Activated CD4-positive, alpha-beta T cell treated with anti-CD3 and anti-CD28 coated beads for 4 hours (primary cell): ENCODE measurements at places on chromosomes 3 and 15.

GRCh38 chr15:48493763-48494225 lies 151.7 kb downstream of the FBN1 start:
- DNase-seq = no peak

DNA sequence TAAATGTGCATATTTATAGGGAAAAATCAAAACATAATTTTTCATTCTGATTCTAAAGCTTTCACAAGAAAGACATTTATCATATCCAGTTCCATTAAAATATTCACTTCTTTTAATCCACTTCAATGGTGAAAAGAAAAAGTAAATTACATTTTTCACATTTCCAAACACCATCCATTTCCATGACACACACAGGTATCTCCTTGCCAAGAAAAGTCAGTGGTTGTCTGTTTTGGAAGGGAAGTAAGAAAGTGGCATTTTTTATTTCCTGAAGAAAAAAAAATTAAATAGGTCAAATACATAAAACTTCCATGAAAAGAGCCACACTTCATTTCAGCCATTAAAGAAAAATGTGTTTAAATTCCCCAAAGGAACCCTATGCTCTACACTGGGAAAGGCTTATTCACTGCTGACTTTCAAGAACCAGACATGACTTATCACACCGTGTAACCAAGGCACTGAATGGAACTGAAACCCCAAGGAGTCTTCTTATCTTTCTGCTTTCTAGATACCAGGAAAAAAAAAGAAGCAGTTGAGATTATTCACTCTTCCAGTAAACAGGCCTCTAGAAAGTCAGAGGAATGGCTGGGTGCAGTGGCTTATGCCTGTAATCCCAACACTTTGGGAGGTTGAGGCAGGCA lies 44.5 kb downstream of the OSBPL10 start:
- DNase-seq = no peak

- DNase-seq = no peak
These were observed 66.7 kb downstream of the ITGA11 start for GRCh38 chr15:68365140-68365745.

DNA sequence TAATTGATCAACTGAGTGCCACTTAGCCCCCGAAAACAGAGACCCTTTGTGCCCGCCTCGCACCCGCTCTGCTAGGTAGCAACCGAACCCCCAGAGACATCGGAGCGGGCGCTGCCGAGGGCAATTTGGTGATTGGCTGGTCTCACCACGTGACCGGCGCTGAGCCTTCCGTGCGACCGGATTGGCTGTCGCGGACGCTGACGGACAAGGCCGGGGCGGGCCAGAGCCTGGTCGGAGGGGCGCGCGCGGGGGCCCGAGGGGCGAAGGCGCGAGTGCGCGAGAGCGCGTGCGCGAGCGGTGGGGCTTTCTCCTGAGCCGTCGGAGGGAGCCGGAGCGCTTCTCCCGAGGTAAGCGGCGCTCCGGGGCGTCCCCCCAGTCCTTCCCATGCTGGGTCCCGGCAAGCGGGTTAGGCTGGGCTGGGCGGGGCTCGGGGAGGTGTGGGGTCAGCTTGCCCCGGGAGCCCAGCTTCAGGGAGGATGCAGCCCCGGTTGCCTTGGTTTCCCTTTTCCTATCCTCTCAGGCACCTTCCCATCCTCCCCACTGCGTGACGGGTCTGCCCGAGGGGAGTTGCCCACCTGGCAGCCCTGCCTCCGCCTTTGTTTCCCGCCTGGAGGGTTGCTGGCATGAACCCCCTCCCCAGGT lies at the start of gene TMEM108:
TSS of gene TMEM108 (plus strand) at position 303 of the 642 bp plus-strand sequence.
- no peak for DNase-seq

- no peak for DNase-seq
These were observed 15.1 kb upstream of the BAHD1 start for GRCh38 chr15:40425681-40426080.

- no peak for DNase-seq
These were observed 5.2 kb upstream of the TCF12 start for GRCh38 chr15:56913241-56913640.

- no peak for DNase-seq
These were observed 368.1 kb downstream of the ZPLD1 start for GRCh38 chr3:102802819-102803420.

- no peak for DNase-seq
These were observed 546.3 kb downstream of the ROBO2 start for GRCh38 chr3:77586216-77586615.

GRCh38 chr15:34799149-34800101 lies 4.1 kb upstream of the ACTC1 start:
- no peak for DNase-seq

GRCh38 chr3:184727357-184728009 lies 15.6 kb upstream of the MAGEF1 start:
- DNase-seq = peak; percentile 20

GRCh38 chr15:74053941-74054529 lies 28.3 kb downstream of the GOLGA6A start:
- DNase-seq = peak; percentile 62

GRCh38 chr3:82586414-82586813 lies 825.0 kb upstream of the GBE1 start:
- DNase-seq = no peak

GRCh38 chr3:181718369-181718768 lies 6.6 kb downstream of the SOX2 start:
- DNase-seq = no peak

- DNase-seq = peak; percentile 21
These were observed 61.7 kb downstream of the FMN1 start for GRCh38 chr15:33132722-33133345.

DNA sequence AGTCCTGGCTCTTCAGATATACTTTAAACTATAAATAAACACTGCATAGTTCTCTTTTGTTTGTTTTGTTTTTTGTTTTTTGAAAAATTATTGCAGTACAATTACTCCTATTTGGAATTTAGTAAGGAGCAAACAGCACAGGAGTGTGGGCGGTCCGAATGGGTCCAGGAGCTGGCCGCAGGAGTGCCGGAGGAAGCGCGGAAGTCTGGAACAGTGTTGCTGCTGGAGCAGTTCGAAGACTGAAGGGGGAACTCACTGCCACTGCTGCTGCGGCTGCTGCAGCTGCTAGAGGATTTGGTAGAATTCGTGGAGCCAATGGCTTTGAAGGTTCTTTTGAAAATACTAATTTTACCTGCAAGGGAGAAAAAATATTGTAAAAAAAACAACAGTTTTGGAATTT lies 329.9 kb downstream of the ZNF385D start:
- no peak for DNase-seq

DNA sequence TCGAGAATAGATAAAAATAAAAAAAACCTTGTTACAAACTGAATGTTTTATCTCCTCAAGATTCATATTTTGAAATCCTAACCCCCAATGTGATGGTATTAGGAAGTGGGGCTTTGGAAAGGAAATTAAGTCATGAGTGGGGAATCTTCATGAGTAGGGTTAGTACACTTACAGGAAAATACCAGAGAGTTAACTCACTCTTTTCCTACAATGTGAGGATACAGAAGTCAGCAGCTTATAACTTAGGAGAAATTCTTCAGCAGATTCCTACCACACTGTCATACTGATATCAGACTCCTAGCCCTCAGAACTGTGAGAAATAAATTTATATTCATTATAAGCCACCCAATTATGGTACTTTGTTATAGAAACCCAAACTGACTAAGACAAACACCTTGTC lies 453.1 kb downstream of the GBE1 start:
- no peak for DNase-seq

- DNase-seq = no peak
These were observed 967.7 kb downstream of the AGBL1 start for GRCh38 chr15:87047203-87047965.

GRCh38 chr3:123295171-123295900 lies 93.6 kb downstream of the SEC22A start:
- DNase-seq = no peak

GRCh38 chr15:83899670-83900069 lies 245.7 kb downstream of the ADAMTSL3 start:
- DNase-seq = no peak

DNA sequence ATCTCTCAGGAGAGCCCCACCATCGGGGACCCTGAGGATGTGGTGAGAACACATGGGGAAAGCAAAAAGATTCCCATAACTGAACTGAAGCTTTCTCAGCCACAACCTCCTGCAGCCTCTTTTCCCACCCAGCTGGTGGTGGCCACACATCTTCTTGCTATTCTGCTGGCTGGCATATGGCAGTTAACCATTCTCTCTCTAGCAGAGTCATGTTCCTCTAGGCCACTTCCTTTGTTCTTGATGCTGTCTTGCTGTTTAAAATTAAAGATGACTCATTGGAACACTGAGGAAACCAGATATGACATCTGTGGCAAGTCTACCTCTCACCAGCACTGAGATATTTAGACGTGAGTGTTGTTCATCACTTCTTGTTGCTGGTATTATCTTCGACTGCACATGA lies 180.3 kb upstream of the ROBO2 start:
- DNase-seq = no peak

DNA sequence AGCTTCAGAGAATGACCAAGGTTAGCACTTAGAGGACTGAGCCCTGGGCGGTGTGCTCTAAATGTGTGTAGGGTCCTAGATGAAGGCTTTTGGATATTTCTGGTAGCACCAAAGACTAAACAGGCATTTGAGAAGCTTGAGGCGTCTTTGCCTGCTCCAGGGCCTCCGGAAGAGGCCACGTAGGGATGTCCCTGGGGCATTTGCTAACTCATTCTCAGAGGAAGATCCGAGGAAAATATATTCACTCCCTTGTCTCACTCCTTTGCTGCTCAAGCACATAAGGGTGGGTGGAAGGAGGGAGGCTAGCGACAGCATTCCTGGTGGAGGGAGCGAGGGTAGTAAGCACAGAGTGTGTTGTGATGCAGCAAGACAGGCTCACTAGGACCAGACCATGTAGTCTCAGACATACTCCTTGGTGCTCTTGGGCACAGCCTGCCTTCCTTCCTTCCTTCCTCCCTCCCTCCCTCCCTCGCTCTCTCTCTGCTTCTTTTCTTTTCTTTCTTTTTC lies 38.5 kb upstream of the XCR1 start:
- no peak for DNase-seq

- peak; percentile 13 for DNase-seq
These were observed 324.3 kb downstream of the CHST2 start for GRCh38 chr3:143443851-143444331.
